ENCODE measurements at places on chromosomes 11 and 22.
A peak's percentile ranks its signal among the peaks of the same experiment; 100 is the strongest.

DNA sequence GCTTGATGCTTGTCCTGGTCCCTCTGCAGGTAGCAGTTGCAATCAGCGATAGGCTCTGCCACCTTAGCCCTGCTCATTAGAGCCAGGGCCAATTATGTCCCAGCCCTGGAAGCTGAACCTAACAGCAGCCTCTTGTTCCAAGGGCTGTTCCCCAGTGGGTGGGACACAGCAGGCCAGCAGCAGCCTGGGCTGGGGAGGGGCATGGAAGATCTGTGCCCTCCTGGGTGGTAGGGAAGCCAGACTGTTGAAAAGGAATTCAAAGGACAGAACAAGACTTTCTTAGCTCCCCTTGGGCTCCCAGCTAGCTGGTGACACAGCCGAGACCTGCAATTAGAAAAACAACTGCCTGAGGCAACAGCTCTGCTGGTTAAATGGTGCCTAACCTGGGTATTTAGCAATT is 17.4 kb downstream of the DRD2 start:
- no peak for DNase-seq

GRCh38 chr11:43981006-43981405 is 38.6 kb downstream of the C11orf96 start:
- DNase-seq: no peak

GRCh38 chr11:10476342-10476741 is 21.3 kb downstream of the AMPD3 start:
- DNase-seq: no peak

DNA sequence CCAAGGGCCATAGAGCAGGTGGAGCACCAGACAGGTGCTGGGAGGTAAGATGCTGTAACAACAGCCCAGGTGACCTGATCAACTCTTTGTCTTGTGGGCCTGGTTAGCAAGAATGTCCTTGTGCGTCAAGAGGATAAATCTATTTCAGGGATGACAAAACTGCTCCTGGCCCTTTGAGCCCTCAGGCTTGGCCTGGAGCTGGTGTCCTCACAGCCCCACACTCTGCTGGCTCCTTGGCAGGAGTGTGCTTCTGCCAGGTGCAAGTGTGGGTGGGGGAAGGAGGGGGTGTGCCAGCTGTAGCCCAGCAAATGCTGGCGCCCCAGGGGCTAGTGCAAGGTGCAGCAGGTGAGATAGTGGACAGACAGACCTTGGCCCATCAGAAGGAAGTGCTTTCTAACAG is 19.5 kb downstream of the AMPD3 start:
- no peak for DNase-seq

- peak; percentile 36 for DNase-seq
Observed at GRCh38 chr11:31798554-31799434, 12.3 kb downstream of the PAX6 start.

- no peak for DNase-seq
Observed at GRCh38 chr22:23496445-23496833, 83.7 kb downstream of the IGLL1 start.

DNA sequence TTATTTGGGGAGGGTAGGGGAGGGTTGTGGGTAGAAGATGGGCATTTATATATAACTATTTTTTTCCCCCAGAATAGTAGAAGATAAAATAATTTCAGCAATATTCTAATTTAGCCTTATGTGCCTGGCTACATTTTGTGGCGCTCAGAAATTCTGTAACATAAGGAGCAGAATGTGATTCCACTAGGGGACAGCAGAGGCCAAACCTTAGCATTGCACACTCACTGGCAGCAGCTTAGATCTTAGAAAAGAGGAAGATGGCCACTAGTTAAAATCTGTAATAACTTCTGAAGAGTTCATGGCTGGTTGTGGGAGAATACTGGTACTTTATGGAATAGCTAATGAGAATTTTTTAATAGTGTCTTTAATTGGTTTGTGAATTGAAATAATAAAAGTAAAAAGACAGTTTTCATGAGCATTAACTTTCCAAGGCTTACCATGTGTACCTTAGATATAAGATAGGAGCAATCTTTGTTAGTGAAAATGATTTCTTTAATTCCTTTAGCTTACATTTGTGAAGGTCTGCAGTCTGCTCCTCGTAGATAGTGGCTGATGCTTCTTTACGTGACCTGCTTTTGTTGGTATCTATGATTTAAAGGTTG is 33.1 kb downstream of the DDX10 start:
- DNase-seq: peak; percentile 28

DNA sequence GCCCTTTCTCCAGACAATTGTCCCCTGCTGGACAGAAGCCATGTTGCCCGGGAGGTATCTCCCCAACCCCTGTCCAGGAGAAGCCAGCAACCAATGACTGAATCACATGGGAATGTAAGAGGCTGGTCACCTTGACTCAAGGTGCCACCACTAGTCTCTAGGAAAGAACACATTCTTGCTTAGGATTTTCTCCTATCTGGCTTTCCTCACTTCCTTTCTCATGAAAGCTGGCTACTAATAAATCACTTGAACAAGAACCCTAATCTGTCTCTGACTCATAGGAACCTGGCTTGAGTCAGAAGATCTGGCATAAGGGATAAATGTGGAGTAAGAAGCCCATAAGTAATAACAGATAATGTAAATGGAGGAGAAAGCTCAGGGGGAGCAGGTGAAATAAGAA is 101.4 kb upstream of the C11orf87 start:
- no peak for DNase-seq

GRCh38 chr22:37330200-37331033 is 48.1 kb downstream of the CYTH4 start:
- peak; percentile 59 for DNase-seq

DNA sequence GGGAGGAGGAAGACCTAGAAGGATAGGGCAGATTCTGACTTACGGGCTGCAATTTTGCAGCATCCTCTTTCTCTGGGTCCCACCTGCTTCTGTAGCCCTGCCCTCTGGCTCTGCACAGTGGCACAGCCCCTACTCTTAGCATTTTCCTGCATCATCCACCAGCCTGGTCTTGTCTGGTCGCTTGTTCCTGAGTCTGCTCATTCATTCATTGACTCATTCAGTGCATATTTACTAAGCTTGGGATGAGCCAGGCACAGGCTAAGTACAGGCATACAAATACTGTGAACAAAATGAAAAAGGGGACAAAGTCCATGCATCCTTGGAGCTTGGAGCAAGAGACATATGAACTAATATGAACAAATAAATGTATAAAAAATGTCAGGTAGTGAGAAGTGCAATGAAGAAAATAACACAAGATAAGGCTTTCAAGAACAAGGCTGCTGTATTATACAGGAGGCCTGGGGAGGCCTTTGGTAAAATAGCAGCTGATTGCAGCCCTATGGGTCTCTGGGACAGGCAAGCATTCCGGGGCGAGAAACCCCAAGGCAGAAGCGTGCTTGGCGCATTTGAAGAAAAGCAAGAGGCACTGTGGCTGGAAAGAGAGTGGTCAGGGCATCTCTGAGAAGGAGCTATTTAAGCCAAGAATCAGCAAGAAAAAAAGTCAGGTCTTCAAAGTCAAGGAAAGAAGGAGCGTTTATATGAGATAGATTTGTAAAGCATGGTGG is 108.0 kb upstream of the ALX4 start:
- DNase-seq: no peak

- DNase-seq: no peak
Observed at GRCh38 chr11:111253131-111253530, 7.6 kb downstream of the POU2AF2 start.

DNA sequence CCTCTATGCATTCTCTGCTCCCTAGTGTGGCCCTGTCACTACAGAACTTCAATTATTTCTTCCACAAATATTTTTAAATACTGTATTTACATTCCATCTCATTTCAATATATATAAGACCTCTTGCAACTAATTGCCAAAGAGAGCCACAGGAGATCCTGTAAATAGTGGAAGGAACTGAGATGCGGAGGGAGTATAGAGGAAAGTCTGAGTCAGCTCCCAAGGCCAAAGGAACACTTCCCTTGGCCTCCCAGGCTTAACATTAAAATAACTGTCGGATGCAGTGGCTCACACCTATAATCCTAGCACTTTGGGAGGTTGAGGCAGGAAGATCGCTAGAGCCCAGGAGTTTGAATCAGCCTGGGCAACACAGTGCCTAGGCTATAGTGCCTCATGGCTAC is 31.2 kb downstream of the RBFOX2 start:
- no peak for DNase-seq

DNA sequence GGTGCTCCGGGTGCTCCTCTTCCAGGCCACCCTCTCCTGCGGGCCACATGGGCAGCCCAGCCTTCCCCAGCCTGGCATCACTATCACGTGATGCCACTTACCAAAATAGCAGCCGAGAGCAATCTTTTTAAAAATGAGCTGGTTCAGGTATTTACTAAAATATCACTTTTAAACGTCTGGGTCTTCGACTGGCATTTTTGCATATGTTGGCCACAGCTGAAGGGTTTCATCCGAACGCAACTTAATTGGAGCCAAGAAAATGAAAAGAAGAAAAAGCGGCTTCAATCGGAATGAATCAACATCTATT is 94.6 kb upstream of the ANO1 start:
- no peak for DNase-seq

GRCh38 chr22:45842291-45842991 is 134.5 kb downstream of the WNT7B start:
- no peak for DNase-seq

DNA sequence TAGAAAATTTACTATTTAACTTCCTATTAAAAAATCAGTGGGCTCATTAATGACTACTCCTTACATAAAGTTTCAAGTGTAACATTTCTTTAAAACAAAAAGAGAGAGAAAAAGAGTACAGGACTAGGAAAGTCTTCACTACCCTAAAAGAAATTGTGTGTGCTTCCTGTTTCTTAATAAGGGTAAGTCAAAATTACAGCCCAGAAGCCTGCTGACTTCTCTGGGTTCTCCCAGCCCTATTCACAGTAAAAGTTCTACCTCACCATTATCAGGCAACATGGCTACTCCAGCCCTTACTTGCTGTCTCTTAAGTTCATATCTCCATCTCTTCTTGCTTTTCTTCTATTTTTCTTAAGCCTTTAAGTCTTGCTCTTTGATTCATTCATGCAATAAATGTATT is 20.3 kb upstream of the ZC3H12C start:
- DNase-seq: no peak

GRCh38 chr11:65997286-65997685 is 4.7 kb downstream of the EIF1AD start:
- DNase-seq: no peak

DNA sequence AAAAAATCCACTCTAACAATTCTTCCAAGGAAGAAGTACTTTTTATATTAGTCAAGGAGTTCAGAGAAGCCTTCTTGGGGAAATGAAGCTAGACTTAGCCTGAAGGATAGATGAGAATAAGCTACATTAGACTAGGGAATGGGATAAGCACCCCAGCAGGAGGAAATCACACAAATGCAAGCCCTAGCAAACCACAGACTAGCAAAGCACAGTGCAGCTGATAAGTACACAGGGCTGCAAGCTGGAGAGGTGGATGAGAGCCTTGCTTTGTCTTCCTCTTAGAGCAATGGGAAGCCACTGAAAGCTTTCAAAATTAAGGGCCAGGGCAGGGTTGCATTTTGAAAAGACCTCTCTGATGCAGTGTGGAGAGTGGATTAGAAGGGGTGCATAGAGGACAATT is 946.2 kb downstream of the LRRC4C start:
- DNase-seq: no peak

DNA sequence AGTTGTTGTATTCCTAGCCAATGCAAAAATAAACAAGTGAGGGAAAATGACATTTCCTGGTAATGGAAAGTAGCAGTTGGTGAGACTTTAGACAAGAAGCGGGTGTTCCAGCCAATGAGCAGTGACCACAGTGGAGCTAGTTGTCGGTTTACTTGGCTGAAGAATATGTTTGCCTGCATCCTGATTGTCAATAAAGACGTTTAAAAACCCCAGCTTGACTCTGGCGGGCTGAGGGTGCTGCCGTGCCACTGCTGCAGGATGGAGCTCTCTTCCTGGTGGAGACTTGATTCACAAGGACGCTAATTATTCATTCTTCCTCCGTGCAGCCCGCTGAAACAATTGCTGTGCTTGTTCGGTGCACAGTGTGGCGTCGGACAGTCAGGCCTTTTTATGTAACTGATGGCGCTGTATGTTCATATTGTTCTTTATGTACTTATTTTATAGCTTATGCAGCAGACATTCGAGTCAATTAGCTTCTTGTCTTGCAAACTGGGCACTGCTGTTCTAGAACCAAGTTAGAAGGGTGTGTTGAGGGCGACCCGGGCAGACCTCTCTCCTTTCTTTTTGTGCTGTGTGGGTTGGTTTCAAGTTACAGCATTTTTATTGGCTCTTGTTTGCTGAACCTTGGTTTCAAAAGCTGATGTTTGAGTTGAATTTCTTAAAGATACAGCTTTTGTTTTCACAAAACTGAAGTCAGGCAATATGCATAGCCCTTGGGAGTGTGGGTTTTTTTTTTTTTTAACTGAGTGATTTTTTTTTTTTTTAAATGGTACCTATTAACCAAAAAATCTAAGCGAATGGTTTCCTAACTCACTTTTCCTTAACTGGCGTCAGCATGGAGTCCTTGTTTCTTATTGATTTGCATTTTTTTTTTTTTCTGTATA is 153.9 kb downstream of the TEAD1 start:
- no peak for DNase-seq

- no peak for DNase-seq
Observed at GRCh38 chr11:75867778-75868374, 52.9 kb downstream of the UVRAG start.

- no peak for DNase-seq
Observed at GRCh38 chr11:28476864-28477263, 368.7 kb downstream of the METTL15 start.

GRCh38 chr11:129117595-129118350 is 74.4 kb downstream of the ARHGAP32 start:
- DNase-seq: no peak

DNA sequence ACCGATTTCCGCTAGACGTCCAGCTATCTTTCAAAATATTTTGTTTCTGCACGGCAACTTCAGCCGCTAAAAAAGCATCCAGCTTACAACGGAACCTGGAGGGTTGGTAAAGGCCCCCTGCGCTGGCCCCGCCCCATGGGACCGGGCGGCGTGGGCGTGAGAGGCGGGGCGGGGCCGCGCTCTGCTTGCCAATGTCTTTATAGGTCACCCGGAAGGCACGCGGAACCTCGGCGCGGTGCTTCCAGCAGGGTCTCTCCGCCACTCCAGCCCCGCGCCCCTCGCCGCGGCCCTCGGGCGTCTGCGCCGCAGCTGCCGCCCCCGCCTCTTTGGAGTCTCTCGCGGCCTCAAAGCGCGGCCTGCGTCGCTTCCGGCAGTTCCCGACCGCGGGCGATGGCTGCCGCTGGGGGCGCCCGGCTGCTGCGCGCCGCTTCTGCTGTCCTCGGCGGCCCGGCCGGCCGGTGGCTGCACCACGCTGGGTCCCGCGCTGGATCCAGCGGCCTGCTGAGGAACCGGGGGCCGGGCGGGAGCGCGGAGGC is at the start of gene FDX1:
Gene FDX1 (plus strand): TSS at position 218 of the 536 bp plus-strand sequence. CDS start 173 bp downstream, at position 391.
- peak; percentile 70 for DNase-seq

- DNase-seq: no peak
Observed at GRCh38 chr22:24176630-24177029, 4.7 kb upstream of the SUSD2 start.

- DNase-seq: peak; percentile 100
Observed at GRCh38 chr11:798093-798713, at the start of gene SLC25A22. SLC25A22 (minus strand) TSS chr11:798281; CDS start chr11:795006, 3,275 bp downstream.

- DNase-seq: no peak
Observed at GRCh38 chr22:19607192-19608002, 83.2 kb upstream of the CLDN5 start.

All from 8988T (cell line).